ENCODE measurements at places on chromosomes 1 and 21.

GRCh38 chr1:82160036-82160435 is 359.3 kb downstream of the ADGRL2 start:
- DNase-seq, result no peak

GRCh38 chr1:27513958-27514357 is 24.0 kb upstream of the WASF2 start:
- no peak for DNase-seq

DNA sequence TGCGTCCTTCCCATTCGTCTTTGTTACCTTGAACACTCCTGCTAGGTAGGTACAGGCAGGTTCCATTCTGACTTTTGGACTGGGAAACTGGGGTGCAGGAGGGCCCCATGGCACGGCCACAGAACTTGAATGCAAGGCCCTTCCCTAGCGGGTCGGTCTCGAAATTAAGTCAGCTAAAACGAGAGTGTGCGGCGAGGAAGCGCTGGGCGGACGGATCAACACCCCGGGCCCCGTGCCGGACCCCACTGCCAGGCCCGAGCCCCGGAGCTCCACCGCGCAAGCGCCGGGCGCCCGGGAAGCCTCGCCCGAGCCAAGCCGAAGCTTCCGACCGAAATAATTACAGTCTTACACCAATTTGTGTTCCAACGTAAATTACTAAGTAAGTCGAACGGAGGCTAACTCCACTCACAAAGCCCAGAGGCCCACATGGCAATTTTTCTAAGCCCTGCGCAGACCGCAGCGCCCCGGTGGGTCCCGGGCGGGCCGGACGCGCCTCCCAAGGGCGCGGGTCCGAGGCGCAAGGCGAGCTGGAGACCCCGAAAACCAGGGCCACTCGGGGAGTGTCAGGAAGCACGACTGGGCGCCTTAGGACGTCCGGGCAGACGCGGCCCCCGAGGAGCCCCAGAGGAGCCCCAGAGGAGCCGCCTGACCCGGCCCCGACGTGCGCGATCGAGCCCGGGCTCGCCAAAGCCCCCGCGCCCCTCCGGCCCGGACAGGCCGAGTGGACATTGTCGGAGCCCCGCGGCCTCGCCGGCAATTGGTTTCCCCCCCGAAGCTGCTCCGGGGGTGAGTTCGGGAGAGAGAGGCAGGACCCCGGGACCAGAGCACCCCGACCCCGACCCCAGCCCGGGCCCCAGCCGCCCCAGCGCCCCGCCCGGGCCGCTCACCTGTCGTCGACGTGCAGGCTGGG is 624 bp downstream of the RIPK4 start:
- DNase-seq, result peak; percentile 42

DNA sequence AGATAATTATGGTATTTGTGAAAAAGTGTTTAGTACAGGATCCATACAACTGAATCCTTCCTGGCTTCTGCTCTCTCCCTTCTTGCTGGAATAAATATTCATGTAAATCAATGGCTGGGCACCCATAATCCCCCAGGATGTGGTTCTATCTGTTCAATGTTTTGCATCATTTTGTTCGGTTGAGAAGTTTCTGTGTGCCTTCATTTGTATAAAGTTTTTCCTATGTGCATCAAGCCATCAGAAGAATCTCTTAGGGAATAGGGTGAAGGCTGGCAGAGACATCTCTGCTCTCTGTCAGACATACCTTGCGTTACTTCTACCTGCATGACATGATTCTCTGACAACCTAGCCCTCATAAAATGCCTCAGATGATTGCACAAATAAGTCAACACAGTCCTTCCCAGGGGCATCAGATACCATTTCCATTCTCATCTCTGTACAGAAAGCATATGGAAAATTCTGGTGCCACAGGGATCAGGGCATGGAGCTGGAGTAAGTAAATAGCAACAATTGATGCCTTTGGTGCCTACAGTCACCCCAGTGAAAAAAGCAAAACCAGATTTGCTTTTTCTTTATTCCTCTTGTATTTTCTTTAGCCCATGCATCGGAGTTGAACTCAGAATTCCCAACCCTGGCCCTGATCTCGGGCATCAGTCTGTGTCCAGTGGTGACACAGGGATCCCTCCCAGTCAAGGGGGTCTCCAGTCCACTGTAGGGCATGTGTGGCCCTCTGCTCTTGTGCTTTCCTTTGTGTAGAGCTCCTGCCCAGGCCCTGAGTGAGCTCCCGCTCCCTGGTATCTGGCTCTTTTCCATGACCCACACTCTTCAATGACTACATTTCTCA is 39.7 kb upstream of the ATP1A1 start:
- DNase-seq, result no peak

GRCh38 chr1:117180147-117180967 is 30.4 kb downstream of the VTCN1 start:
- no peak for DNase-seq

- no peak for DNase-seq
Observed at GRCh38 chr1:4444086-4444485, 210.3 kb upstream of the AJAP1 start.

GRCh38 chr1:243587823-243588560 is 262.1 kb downstream of the AKT3 start:
- no peak for DNase-seq

GRCh38 chr1:181500636-181501035 is 17.3 kb downstream of the CACNA1E start:
- no peak for DNase-seq

DNA sequence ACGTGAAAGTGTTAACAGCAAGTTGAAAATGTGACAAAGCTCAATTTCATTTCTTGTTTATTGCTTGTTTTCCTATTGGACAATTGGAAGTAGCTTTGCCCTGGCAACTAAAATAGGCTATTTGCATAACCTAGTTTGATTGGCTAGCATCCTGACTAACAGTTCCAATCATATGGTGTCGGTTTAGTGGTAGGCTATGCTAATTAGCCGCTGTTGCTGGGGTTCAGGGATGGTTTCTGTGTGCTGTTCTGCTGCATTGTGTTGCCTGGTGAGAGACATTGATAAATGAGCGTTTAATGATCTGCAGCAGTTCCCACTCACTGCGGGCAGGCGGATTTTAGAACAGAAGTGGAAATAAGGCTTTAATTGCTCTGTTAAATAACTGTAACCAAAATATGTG is 68.5 kb downstream of the DYRK1A start:
- peak; percentile 85 for DNase-seq

DNA sequence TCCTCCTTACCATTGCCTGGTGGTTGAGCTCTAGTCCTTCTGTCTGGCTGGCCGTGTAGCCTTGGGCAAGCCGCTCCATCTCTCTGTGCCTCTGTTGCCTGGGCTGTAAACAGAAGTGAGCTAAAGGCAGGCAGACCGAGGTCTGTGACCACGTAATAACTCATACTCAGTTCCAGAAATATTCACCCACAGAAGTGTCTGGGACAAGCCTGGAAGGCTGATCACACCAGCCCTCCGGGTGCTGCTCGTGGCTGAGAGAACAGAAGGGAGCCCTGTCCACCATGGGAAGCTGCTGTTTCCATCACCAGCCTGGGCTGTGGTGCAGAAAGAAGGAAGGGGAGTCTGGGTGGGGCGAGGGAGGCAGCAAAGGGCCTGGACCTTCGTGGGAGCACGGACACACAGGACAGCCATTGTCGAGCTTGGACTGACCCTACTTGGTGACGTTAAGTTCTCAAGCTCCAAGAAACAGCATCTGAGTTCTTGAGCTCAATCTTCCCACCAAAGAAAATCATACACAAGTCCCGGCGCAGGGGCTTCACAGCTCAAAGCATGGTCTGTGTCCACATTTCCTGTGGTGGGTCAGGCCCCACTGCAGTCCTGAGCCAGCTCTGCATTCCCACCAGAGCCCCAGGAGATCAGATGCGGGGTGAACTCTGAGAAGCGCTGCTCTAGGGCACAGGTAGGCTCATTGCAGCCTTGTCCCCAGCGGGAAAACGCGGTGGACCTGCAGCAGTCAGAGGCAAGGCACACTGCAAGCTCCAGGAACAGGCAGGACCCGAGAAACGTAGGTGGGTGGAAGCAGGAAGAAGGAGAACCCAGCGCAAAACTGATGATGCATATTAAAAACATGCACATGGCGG is 61.8 kb downstream of the RUNX3 start:
- DNase-seq, result no peak

DNA sequence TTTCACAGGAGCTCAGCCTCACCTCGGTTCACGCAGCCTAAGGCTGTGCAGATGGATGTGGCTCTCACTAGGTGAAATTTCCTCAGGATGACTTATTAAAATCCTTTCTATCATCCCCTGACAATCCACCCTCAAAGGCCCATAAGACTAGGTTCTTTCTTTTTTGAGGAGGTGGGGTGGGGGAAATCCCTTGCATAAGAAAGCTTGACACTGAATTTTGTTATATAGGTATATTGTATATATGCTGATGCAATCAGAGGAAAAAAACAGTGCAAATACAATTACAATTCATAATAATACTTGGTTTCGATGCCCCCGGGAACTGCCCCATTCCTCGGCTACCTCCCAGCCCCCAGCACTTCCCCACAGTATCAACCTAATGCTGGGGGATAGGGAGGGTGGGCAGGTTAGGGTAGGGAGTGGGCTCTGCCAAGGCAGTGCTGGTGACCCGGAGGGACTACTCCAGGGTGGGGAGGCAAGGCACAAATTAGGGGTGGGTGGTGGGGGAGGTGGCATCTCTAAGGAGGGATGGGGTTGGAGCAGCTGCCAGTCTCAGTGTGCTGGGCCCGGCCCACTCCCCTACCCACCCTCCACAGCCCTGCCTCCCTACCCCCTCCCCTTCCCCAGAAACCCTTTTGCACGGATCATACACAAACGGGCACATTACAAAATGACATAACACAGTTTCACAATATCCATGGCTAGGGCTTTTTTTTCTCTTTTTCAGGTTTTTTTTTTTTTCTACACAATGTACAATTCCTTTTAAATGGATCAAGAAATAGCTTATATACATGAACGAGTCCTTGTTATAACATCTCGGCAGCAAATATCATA is 30.9 kb downstream of the SLC27A3 start:
- DNase-seq, result no peak

DNA sequence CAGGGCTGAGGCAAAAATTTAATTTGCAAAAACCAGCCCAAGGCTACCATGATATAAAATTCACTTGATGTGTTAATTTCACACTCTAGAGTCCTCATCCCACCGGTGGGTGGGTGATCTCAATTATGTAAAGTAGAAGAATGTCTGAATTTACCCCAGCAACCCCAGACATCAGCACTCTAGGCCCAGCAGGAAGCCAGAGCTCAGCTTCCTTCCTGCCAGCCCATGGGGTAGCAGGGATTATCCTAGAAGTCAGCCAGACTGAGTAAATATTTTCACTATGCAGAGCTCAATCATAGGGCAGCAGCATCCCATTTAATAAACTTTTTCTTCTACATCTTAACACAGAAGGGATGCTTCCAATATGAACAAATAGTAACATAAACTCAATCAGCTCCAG is 71.0 kb downstream of the SIPA1L2 start:
- DNase-seq, result no peak

- DNase-seq, result no peak
Observed at GRCh38 chr21:35682904-35683549, 377.3 kb downstream of the SETD4 start.

GRCh38 chr1:119489201-119489600 is 17.8 kb upstream of the HSD3B1 start:
- DNase-seq, result no peak

DNA sequence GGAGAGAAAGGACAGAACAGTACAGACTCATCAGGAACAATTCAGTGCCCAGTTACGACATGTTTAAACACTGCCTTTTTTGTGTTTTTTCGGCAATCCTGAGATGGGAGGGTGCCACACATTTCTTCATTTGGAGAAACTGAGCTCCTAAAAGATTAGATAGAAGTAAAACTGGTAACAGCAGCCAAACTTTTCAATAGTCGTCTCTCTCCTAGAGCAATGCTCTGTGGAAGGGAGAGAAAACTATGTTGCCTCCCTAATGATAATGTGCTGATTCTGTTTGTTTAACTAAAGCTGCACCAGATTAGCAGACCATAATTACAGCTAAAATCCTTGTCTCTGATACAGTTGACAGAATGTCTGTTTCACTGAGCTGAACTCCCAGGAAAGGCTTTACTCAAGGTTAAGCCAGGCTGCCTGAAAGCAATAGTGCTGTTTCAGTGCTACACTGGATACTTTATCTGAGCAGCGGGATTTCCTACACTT is 76.2 kb upstream of the CXADR start:
- peak; percentile 45 for DNase-seq

DNA sequence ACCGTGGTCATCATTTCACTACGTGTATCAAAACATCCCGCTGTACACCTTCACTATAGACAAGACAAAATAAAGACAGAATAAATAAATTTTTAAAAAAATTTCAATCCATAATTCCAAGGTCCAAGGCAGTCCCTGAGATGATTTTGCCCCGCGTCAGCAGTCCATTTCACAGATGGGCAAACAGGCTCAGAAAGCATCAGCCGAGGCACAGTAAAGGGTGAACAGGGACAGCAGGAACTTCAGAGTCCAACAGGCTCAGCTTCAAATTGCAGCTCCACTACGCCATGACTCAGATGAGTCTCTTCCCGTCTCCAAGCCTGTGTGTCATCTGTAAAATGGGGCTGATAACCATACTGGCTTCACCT is 15.0 kb downstream of the MATN1 start:
- no peak for DNase-seq

GRCh38 chr1:59750328-59751003 is 64.3 kb upstream of the HOOK1 start:
- no peak for DNase-seq

DNA sequence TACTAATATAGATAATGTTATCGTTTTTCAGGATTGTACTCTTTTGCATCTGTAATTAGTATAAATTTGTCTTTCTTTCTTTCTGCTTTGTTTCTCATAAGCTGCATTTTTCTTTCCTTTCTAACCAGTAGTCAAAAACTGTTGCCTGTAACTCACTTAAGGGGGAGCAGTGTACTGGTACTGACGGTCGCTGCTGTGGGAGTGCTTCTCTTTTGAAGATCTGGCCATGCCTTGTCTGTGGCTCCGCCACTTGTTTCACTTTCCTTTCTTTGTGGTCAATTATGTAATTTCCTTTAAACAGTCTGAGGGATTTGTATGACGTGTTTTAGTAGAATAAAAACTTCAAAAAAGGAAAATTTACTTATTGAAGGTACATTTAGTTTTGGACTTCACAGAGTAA is 37.0 kb downstream of the MIA3 start:
- no peak for DNase-seq

GRCh38 chr1:37807220-37807554 is 403 bp upstream of the C1orf122 start:
- DNase-seq, result no peak

- no peak for DNase-seq
Observed at GRCh38 chr1:206872139-206872538, 6.7 kb downstream of the IL20 start.

DNA sequence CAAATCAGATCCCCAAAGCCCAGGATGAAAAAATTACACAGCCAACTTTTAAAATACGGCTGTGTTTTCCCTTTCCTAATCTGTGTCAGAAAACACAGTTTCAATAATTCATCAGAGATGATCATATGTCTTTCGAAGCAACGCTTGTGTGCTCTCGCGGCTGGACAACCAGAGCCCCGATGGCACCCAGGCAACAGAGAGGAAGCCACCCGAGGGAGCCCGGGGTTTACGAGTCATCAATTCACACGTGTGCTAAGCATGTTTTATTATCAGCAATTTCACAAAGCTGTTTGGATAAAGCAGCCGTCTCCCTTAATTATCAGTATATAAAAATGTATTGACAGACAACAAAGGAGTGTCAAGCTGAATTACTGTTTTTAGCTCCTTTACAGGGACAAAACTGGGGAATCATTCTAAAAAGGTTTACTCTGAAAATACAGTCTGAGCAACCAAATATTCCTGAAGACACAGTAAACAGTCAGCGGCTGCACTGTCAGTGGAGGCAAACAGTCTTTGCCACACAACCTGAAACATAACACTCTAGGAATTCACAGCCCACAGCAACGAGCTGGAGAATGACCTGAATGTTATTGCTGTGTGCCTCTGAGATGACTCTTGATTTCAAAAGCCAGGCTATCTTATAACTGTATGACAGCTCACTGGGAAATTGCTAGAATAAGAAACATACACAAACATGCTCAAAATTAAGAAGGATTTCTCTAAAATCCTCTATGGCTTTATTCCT is 201.0 kb downstream of the SIPA1L2 start:
- DNase-seq, result peak; percentile 68
